Stimulated activated CD8-positive, alpha-beta memory T cell treated with anti-CD3 and anti-CD28 coated beads, Interleukin-4, amount 100 ng/mL, for 1 hour (primary cell): ENCODE measurements at places on chromosomes 1 and 21.

GRCh38 chr1:238474263-238474662 lies 583.5 kb upstream of the ZP4 start:
- no peak for DNase-seq

DNA sequence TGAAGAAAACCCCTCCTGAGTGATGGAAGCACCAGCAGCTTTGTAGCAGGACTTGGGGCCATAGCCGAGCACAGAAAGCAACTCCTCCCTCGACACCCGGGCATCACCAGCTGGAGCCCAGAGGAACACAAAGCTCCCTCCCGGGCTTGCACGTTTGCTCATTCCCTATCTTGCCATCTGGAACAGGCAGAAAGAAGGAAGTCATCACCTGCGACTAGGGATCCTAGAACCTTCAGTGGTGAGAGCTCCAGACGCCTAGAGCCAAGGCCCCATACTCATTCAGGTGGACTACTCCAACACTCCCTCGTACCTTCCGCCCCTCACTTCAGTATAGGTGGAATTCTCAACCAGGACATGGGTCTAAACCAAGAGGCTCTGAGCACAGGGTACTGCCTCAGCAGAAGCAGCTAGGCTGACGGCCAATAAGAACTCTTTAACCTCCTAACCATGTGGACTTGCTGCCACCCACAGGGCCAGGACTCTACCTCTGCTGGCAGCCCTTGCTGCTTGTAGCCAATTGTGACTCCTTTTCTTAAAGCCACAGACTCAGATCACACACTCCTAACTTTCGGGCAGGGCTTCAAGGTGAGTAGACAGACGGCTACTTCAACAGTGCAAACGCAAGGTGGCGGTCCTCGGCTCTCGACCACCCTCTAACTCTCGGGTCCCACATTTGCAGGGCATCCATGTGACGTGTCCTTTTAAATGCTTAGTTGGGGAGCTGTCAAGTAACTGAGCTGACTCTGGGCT lies 65.4 kb downstream of the NPHP4 start:
- DNase-seq = no peak

- DNase-seq = peak; percentile 36
These were observed 34.0 kb upstream of the SSX2IP start for GRCh38 chr1:84724128-84724860.

DNA sequence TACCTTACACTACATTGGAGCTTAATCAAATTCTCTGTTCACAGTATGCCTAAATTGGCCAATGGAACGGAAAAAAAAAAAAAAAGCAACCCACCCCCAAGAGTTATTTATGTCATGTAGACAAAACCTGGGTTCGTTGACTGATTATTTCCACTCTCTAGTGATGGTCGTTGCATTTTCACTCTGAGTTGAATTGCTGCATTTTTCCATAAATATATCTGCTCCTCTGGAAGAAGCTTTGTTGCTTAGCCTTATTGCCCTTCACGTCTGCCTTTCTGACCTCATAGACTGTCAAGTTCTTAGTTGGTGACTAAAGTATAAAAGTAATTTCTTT lies 90.2 kb upstream of the RUNX1 start:
- no peak for DNase-seq

DNA sequence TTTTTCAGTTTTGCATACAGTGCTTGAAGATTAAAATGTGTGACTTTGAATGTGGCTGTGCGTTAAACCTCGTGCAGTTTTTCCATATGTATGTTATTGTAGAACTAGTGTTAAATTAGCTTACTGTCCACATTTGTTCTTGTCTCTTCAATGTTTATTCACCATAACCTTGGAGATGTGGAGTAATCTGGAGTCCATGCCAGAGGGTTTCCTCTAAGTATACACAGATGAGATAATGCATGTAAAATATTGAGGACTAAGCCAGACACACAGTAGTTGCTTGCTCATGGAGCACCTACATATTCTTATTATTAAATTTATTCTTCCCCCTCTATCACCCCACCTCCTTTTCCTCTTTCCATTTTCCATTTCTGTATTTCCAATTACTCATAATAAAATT lies 7.7 kb upstream of the GIPC2 start:
- DNase-seq = no peak

DNA sequence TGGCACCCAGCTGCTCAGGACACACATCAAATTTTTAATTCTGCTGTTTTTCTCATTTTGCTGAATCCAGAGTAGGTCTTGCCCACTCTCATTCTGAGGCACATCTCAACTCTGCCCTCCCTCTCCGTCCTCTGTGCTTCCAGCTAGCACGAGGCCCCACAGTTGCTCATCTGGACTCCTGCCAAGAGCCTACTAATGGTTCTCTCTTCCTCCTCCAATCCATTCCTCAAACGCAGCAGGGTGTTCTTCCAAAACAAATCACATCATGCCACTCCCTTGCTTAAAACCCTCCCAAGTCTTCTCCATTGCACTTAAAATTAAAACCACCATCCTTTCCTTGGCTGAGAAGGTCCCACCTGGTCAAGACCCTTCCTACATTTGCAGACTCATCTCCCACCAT lies 49.8 kb upstream of the SCAF4 start:
- DNase-seq = no peak

DNA sequence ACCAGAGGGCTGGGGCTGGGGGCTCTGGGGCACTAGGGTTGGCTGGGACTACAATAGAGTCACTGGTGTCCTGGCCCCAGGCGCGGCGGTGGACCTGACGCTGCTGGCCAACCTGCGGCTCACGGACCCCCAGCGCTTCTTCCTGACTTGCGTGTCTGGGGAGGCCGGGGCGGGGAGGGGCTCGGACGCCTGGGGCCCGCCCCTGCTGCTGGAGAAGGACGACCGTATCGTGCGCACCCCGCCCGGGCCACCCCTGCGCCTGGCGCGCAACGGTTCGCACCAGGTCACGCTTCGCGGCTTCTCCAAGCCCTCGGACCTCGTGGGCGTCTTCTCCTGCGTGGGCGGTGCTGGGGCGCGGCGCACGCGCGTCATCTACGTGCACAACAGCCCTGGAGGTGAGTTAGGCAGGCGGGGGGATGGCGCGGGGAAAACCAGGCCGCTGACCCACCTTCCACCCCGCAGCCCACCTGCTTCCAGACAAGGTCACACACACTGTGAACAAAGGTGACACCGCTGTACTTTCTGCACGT lies 4.1 kb downstream of the TIE1 start:
- no peak for DNase-seq

- DNase-seq = no peak
These were observed 488.7 kb downstream of the OMA1 start for GRCh38 chr1:58057826-58058225.

GRCh38 chr1:231828182-231828920 lies 201.8 kb downstream of the DISC1 start:
- no peak for DNase-seq

DNA sequence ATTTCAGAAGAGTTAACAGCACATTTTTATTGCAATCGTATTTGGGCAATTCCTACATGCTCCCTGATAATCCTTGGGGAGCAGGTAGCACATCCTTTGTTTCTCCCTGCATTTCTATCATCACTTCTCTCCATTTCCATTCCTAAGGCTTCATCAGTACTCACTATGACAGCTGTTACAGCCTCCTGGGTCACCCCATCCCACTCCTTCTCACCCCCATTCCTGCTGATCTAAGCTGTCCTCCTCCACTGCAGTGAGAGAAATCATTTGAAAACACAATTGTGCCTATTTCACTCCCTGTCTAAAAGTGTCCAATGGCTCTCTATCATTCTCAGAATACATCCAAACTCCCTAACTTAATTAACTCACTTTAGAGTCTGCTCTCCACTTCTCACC lies 17.0 kb upstream of the TSPAN1 start:
- no peak for DNase-seq

GRCh38 chr1:186994897-186995296 lies 166.1 kb downstream of the PLA2G4A start:
- no peak for DNase-seq

- no peak for DNase-seq
These were observed 726 bp upstream of the FCER1G start for GRCh38 chr1:161214369-161214768.

GRCh38 chr1:182995894-182996293 lies 27.3 kb upstream of the LAMC1 start:
- no peak for DNase-seq

DNA sequence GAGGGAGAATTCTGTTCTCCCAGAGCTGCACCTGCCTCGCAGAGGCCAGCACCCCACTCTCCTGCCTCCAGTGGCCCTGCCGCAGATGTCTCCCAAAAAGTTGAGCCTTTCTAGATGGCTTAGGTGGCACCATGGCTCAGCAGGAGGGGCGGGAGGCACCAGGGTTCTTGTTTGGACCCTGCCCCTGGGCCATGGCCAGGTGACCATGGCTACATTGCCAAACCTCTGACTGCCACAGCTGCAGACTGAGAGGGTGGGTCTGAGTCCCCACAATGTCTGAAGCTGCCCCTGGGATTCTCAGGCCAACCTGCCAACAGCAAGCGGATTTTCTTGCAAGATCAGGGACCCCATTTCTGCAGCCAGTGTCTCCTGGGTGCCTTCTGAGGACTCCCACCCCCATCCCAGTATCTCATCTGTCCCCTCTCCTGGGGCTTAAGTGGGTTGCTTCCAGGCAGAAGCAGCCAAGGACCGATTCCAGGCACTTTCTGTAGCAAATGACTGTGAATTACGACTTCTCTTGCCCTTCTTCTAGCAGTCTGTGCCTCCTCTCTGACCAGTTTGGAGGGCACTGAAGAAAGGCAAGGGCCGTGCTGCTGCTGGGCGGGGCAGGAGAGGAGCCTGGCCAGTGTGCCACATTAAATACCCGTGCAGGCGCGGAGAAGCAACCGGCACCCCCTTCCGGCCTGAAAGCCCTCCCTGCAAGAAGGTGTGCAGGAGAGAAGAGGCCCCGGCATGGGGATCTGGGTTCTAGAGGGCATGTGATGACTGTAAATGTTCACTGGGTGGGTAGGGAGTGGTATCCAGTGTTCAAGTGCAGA lies 22.5 kb downstream of the SESN2 start:
- DNase-seq = no peak

GRCh38 chr1:225517697-225518096 lies 89.9 kb upstream of the LBR start:
- DNase-seq = no peak
